ENCODE measurements at places on chromosomes 13 and 19. TPM values are rescaled to one million over a fixed set of nuclear protein-coding genes. Genes with fewer than 3 reads are reported as not detected.

DNA sequence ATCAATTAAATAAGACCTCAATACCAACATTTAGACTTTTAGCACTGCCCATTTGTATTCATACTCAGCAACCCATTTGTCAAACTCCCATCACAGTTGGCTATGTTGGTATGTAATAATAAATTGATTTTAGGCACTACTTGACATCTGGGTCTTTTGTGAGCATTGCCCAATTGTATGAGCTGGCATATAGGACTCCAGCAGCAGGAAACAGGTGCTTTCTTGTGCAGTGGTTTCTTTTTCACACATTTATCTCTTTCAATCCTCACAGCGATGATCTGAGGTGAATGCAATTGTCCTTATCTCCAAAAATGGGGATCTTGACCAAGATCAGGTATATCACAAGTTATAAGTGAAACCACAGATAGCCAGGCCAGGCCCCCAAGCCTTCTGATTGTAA, 96.9 kb upstream of the OXGR1 start:
- no peak for DNase-seq

DNA sequence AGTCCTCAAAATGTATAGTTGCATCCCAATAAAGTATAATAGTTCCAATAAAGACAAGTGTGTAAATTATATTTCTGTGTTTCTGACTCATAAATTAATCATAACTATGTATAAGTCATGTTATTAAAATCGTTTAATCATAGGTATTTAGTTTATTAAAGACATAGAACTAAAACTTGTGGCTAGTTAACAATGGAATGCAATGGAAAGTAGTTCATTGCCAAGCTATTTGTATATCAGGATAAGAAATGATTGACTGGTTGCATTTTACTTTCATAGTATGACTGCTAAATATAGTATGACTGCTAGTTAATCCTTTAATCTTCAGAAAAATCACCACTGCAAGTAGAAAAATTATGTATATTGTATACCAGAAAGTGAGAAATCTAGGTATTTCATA, 16.9 kb downstream of the COG3 start:
- no peak for DNase-seq

- DNase-seq, result no peak
Observed at GRCh38 chr13:63636316-63636993, 2220.8 kb upstream of the PCDH20 start.

- peak; percentile 55 for DNase-seq
Observed at GRCh38 chr19:13027557-13027956, 32.3 kb downstream of the NFIX start.

Gene PALM3
- 0.25 TPM for total RNA-seq

Gene ERCC5
- total RNA-seq, result 103 TPM

All from GM23248 (cell line).